ENCODE measurements at places on chromosomes 12 and 14.
A peak's percentile ranks its signal among the peaks of the same experiment; 100 is the strongest.

DNA sequence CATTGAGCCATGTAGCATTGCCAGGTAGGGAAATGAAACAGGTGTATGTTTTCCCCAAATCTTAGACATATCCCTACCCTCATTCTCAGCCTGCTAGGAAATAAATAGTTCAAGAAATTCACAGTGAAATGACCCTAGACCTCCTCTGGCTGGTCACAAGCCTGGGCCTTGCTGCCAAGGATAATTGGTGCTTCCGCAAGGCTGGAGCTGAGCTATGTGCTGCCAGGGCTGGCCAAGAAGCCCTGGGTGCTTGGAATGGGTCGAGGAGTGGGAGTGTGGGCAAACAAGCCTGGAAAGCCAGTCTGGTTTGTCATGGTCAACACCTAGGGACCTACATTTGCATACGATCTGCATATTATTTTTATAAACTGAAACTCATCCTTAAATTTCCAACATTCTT is 31.3 kb upstream of the SLC10A1 start:
- no peak for DNase-seq

DNA sequence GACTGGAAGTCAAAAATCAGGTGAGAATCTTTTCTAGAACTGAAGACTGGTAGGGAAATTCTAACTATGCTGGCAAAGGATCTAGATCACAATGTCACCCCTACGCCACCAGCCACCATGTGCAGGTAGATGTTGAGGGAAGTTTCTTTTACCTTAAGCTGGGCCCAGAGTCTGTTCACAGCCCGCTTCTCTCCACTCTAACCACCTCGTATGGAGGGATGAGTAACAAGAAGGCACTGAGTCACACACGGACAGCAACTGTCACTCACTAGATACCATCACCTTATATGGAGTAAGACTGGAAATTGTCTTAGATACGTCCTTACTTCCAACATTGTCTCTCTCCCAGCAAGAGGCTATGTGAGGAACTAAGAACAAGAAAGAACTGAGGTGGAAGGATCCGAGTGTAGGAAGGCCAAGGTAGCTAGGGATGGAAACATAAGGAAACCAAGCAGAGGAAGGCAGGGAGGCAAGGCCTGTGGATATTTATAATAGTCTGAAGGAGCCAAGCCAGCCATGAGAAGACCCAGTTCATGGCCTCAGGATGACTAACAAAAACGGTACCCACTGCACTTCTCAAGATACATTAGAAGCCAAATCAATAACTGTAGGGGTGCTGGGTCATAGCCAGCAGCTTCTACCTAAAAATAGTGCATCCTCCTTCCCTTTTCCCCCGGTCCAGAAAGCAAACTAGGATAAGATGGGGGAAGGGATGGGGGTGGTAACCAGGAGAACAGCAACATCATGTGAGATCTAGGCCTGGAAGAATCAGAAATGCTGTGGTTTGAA is 15.5 kb downstream of the REM2 start:
- DNase-seq, result no peak

GRCh38 chr14:96215452-96216244 is 11.0 kb downstream of the BDKRB2 start:
- DNase-seq, result no peak

DNA sequence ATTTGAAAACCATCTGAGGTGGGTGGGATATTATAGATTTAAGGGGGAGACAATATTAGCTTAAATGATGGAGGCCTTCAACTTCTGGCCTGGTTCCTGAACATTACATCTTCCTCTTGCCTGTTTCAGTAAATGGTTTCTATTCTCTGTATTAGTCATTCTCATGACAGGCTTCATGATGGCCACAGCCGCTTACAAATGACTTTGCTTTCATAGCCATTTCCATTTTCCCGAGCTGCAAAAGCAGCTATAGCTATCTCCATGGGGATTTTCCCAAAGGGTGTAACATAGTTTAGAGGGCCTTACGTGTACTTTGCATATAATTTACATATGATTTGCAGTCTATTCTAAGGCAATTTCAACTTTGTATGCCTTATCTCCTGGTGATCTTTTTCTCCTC is 121.8 kb downstream of the NRXN3 start:
- no peak for DNase-seq

GRCh38 chr12:49888461-49889151 is 15.1 kb downstream of the FAIM2 start:
- DNase-seq, result no peak

- no peak for DNase-seq
These were observed 146.6 kb downstream of the STXBP6 start for GRCh38 chr14:24903337-24903736.

GRCh38 chr14:67241411-67242167 is at the start of gene PALS1:
Gene PALS1 (plus strand): TSS chr14:67241435. CDS start chr14:67279171, 37,736 bp downstream.
- no peak for DNase-seq

- DNase-seq, result no peak
These were observed 52.4 kb upstream of the MON2 start for GRCh38 chr12:62414180-62414579.

- no peak for DNase-seq
These were observed 105.0 kb downstream of the SNAPC1 start for GRCh38 chr14:61866932-61867920.

- no peak for DNase-seq
These were observed 4.6 kb downstream of the FOXN4 start for GRCh38 chr12:109304485-109304884.

GRCh38 chr12:62907561-62907960 is 27.4 kb downstream of the PPM1H start:
- DNase-seq, result no peak

DNA sequence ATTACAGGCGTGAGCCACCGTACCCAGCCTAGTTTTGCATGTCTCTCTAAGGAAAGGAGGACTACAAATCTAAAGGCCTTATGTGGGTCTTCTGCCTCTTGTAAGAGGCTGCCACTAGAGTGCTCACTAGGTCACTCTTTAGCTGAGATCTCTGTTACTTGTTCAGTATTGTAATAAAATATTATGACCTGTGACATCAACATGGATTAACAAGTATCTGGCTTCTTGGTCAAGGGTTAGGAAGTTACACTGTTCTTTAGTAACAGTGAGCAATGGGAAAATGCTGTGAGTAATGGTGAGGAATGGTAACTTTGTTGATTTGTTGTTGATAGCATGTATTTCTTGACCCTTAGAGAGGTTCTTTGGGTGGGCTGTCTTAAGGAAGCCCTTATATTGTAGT is 50.5 kb downstream of the ERC1 start:
- DNase-seq, result no peak

DNA sequence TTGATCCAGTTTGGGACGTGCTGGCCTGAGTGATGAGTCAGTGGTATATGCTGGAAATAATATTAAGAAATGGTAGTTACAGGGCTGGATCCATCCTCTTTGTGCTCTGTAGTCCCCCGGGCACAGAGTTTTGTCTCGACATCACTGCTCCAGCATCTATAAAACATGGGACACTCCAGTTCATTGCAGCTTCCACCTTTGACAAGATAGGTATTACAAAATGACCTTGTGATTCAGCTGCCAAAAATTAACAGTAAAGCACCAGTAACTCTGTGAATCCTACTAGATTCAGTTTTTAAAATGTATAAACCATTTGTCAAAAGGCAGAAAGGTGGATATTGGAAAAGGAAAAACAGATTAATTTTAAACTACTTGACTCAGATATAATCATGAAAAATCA is 14.6 kb upstream of the GNG2 start:
- DNase-seq, result no peak

- DNase-seq, result no peak
These were observed 14.9 kb upstream of the MCRS1 start for GRCh38 chr12:49582850-49583249.

- DNase-seq, result no peak
These were observed 90.6 kb upstream of the LRIG3 start for GRCh38 chr12:59010941-59011340.

DNA sequence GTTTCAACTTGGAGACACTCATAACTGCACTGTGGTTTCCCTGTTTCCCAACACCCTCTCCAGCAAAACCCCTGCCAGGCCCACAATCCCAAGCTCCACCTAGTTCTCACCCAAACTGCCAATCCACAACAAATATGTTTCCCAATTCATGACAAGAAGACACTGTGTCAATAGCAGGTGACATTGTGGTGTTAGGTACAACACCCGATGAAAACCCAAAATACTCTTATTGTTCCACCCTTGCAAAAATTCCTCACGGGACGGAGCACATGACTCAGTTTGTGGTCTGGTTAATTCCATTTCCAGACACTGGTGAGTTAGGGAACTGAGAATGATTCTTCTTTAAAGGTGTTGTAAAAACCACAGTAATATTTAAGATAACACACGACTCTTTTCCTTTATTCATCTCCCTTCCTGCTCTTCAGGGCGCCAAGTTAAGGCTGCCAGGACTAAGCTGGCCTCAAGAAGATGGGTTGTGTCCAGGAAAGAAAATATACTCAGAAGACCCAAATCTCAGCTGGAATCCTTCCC is 735.5 kb downstream of the MED13L start:
- DNase-seq, result no peak

DNA sequence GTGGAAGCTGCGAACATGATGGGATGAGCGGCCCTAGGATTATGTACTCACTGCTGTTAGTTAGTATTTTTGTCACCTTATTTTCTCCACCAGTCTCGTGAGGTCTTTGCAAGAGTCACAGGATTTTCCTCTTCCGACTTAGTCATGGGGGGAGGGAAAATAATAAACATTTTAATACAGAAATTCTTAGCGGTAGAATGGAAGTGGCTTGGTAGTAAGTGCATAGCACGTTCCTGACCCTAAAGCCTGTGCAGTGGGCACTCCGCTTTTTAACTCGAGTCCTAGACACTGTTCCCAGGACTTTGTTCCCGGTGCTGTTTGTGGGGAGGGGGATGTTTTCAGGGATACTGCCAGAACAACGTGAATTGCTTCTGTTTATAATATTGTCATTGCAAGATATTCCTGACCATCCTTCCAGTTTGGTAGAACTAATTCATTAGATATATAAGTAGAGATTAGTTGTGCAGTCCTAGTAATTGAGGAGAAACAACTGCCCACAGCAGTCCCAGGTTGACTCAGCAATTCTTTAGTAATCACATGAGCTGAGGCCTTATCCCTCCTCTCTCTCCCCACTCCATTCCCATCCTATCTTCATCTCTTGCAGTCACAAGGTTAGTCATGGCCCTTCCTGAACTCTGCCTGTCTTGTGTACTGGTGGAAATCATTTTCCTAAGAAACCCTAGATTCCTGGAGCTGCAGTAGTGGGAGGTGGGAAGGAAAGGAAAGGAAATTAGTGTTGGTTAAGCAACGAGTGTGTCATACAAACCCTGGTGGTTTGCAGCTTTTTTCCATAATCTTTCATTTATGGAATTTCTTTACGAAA is 799 bp downstream of the SLC38A6 start:
- no peak for DNase-seq

DNA sequence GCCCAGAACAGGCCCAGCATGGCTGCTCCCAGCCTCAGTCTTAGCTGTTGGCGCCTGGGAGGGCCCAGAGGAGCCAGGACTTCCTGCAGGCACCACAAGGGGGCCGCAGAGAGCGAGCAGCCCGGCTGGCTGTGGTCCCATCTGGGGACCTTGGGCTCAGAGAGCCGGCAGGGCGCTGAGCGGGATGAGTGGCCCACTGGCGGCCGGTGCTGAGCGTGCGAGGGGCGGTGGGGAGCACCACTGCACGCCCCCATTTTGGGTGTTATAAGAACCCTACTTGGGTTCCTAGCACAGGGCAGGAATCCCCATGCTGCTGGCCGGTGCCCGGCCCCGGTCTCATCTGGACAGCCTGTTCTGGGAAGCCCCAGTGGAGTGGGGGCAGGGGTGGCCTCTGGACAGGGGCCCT is 25.9 kb upstream of the CRIP2 start:
- peak; percentile 74 for DNase-seq

GRCh38 chr12:2675776-2676175 is 119.0 kb upstream of the FKBP4 start:
- no peak for DNase-seq

DNA sequence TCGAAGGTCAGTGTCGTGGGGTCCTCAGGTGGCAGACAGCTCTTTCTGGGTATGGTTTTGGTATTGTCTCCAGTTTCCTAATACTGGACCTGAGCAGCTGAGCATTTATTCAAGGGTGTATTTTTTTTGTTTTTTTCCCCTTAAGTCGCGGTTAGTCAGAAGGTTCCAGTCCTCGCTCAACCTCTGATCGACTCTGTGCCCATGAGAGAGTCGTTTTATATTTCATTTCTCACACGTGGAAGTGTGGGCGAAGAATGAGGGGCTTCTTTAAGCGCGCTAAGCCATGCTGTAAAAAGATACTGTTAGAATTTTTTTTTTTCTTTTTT is 499 bp downstream of the MIPOL1 start:
- no peak for DNase-seq

DNA sequence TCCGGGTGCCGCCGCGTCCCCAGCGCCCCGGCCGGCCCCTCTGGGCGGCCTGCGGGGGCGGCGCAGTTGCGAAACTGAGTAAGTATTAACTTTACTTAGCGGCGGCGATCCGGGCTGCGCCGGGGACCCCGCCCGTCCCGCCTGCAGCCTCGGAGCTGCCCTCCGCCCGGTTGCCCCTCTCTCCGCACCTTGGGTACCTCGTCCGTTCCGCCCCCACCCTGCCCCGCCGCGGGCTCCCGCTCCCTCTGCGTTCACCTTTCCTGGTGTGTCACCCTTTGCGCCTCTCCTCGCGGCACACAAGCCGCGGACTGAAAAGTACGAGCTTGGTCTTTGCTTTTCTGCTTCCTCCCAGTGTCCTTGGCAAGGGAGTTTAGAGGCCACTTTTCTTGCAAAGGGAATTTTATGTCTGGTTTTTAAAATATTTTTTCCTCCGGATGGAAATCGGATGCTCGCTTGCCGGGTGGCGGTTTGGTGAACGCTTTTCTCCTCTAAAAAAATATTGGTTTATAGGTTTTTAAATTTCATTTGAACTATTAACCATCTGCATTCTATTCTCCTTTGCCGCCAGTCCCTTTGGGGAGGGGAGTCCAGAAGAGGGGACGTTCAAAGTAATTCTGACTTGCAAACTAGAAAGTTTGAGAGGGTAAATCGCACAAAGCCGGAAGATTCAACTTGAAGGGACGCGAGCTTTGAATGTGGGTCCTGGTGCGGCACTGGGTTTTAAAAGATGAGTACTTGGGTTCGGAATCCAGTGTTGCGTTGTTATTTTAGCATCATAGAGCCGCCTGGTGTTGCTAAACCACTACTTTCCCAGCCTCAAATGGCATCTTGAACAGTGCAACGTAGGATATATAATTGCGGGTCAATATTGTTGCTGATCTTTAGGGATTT is 834 bp downstream of the RASSF8 start:
- peak; percentile 78 for DNase-seq

GRCh38 chr12:75641031-75641780 is 129.8 kb upstream of the KRR1 start:
- DNase-seq, result peak; percentile 4

- no peak for DNase-seq
These were observed 3.4 kb downstream of the CHST11 start for GRCh38 chr12:104460041-104460719.

- DNase-seq, result peak; percentile 65
These were observed 12.6 kb upstream of the SERPINA3 start for GRCh38 chr14:94599656-94600004.

GRCh38 chr12:64808110-64808509 is 16.3 kb upstream of the TBC1D30 start:
- no peak for DNase-seq

DNA sequence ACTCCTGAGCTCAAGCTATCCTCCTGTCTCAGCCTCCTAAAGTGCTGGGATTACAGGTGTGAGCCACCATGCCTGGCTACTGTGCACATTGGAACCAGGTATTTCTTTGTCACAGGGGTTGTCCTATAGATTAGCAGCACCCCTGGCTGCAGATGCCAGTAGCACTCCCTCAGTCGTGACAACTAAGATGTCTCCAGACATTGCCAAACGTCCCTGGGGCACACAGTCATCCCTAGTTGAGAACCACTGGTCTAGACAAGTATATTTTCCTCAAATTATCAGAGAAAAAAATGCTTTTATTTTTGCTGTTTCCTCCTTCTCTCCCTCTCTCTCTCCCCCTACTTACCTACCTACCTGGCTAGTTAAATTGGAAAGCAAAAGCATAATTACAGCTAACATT is 17.9 kb upstream of the P2RX7 start:
- no peak for DNase-seq

Measured in Caco-2 (cell line).